ENCODE measurements at places on chromosomes 1 and 21. TPM values are rescaled to one million over a fixed set of nuclear protein-coding genes. Genes with fewer than 3 reads are reported as not detected.

The LCE2C gene
- not detected for total RNA-seq

The COL6A1 gene
- 375 TPM for total RNA-seq

The AMPD1 gene
- not detected for total RNA-seq

The GORAB gene
- total RNA-seq, result 15.9 TPM

The REN gene
- total RNA-seq, result not detected

The ARMH1 gene
- total RNA-seq, result 4.6 TPM

The UBE2U gene
- total RNA-seq, result not detected

The C8A gene
- not detected for total RNA-seq

The TAF5L gene
- total RNA-seq, result 6.9 TPM

The HCRTR1 gene
- total RNA-seq, result not detected

The OPRD1 gene
- 0.56 TPM for total RNA-seq

The CD2 gene
- total RNA-seq, result not detected

The CFAP107 gene
- total RNA-seq, result not detected
